ENCODE measurements at places on chromosomes 5 and 9.
A peak's percentile ranks its signal among the peaks of the same experiment; 100 is the strongest.

DNA sequence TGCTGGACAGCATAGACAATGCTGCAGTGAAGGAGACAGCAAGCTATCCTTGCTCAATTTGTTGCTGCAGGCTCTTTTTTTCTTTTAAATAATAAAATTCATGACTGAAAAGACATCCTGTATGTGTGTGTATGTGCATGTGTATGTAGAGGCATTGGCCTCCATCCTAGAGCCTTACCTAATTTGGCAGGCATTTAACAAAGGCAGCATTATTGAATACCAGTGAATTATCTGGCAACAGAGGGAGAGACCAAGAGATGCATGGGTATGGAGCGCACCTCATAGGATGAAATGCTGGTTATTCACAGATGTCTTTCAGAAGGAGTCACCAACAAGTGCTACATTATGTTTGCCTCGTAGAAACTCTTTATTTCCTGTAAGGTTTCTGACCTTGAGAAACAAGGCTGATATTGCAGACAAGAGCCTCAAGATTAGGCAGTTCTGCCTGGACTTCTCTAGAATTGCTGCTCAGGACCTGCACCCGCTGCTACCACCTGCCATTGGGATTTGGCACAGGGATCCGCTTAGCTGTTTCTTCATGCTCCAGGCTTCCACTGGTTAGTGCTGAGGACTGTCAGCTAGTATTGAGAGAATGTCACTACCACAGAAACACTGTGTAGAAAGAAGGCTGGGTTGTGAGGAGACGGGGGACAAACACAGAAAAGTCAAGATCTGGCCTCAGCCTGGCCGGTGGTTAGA is 247.7 kb upstream of the RFX3 start:
- no peak for DNase-seq

GRCh38 chr5:627840-628239 is 15.7 kb downstream of the CEP72 start:
- DNase-seq = no peak

GRCh38 chr9:72383978-72384709 is 19.1 kb upstream of the ZFAND5 start:
- no peak for DNase-seq

GRCh38 chr9:16417161-16417560 is 453.3 kb downstream of the BNC2 start:
- DNase-seq = no peak

DNA sequence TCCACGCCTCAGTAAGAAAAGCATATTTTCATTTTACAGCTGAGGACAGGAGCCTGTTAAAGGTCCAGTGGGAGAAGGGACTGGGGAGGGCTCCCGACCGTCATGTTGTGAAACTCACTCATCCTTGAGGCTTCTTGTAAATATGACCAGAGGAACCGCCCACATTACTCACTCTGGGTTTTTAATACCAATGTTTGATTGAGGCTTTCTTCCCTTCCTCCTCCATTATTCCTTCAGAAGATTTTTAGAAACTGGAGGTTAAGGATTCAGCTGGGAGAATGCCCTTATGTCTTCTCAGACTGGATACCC is 61.4 kb upstream of the GLRX start:
- DNase-seq = no peak

- no peak for DNase-seq
Observed at GRCh38 chr9:136197930-136198604, 6.9 kb downstream of the LHX3 start.

- no peak for DNase-seq
Observed at GRCh38 chr5:102077920-102078319, 218.2 kb downstream of the SLCO4C1 start.

GRCh38 chr5:1330146-1330846 is 14.6 kb downstream of the CLPTM1L start:
- DNase-seq = no peak

DNA sequence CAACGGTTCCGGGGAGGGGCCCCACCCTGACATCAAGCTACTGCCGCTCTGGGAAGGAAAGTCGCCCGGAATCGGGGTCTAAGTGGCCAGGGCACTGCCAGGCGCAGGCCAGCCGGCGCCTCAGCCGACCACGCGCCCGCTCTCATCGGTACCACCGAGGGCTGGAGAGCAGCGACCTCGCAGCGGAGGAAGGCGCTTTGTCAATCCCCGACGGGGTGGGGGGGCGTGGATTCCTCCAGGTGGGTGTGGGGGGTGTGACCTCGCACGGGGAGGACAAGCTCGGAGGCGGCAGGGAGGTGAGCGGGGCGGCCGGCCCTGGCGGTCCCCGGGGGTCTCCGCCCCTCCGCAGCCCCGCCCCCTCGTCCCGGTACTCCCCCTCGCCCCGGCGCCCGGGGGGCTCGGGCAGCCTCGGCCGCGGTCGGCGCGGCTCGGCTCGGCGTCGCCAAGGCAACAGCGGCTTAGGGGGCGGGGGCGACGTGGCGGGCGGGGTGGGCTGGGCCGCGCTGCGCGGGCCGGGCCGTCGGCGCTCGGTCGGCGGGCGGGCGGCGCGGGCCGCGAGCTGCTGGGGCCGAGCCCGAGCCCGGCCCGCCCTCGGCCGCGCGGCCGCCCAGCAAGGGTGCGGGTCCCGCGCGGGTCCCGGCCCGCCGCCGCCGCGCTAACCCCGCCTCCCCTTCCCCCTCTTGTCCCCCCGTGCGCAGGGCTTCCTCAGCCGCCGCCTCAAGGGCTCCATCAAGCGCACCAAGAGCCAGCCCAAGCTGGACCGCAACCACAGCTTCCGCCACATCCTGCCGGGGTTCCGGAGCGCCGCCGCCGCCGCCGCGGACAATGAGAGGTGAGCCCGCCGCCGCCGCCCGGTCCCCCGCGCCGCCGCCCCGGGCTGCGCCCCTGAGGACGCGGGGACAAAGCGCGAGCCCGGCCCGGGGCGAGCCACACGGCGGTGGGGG is 47.5 kb downstream of the DAB2IP start:
- no peak for DNase-seq

GRCh38 chr9:1443450-1443849 is 393.3 kb downstream of the DMRT2 start:
- no peak for DNase-seq

- no peak for DNase-seq
Observed at GRCh38 chr5:126851501-126852011, 74.6 kb downstream of the LMNB1 start.

DNA sequence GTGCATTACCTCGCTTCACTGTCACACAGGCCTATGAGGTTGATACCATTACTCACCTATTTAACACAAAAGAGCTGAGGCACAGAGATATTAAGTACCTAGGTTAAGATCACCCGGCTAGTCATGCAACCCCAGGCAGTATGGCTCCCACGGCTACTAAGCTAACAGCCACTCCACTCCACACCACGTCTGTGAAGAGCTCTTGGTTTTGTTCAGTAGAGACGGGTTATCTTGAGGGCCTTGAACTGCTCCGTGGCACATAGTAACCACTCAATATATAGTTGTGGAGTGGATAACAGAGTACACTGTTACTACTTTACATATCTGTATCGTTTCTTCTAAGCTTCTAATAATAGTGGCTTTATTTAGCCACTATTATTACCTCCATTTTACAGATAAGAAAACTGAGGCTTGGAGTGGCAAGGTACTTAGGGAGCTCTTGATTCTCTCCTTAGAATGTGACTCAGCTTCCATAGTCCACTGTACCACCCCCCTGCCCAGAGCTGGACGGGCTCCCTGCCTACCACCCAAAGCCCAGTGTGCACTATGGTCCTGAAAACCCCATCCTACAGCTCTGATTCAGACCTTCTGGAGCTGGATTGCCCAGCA is 1.0 kb upstream of the CORO2A start:
- DNase-seq = no peak

GRCh38 chr5:131019601-131020315 is 145.3 kb downstream of the HINT1 start:
- DNase-seq = no peak

- no peak for DNase-seq
Observed at GRCh38 chr5:150479416-150479815, 28.5 kb upstream of the NDST1 start.

DNA sequence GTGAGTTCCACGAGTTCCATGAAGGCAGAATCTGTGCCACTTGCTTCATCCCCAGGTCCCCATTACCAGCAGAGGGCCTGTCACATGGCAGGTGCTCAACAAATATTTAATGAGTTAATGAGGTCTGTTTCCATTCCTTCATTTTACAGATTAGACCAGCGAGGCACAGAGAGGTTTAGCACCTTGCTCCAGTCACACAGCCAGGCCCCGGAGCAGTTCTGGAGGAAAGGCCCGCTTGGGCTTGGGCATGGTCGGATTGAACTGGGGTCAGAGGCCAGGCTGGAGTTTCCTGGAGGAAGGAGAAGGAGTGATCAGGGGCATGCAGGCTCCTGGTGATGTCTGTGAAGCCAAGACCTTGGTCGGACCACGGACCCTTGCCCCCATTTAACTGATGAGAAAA is 4.0 kb upstream of the ST6GALNAC4 start:
- DNase-seq = no peak

- DNase-seq = peak; percentile 8
Observed at GRCh38 chr9:19925674-19926503, 137.1 kb upstream of the SLC24A2 start.

DNA sequence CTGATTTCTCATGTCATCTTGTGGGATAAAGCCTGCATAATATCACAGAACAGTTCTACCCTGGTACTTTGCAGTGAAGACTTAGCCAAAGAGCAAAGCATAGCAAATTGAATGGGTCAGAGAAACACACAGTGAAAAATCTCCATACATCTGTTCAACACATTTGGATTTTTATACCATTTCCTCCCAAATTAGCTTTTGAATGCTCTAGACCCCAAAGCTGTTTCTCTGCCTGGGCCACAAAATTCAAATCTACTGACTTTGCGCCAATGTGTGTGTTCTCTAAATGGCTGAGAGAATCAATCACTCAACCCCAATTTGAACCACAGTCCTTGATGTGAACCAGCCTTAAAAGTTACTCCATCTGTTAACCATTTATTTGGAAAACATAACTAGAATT is 236.9 kb upstream of the NFIL3 start:
- DNase-seq = no peak

GRCh38 chr9:135757356-135757755 is 55.4 kb downstream of the KCNT1 start:
- DNase-seq = no peak

GRCh38 chr5:34047774-34048572 is 5.0 kb upstream of the C1QTNF3 start:
- no peak for DNase-seq

GRCh38 chr5:140242099-140242498 is 60.8 kb downstream of the PFDN1 start:
- no peak for DNase-seq

- DNase-seq = no peak
Observed at GRCh38 chr5:131019111-131019510, 145.9 kb downstream of the HINT1 start.

- DNase-seq = no peak
Observed at GRCh38 chr9:124220946-124221451, 36.8 kb upstream of the NEK6 start.

DNA sequence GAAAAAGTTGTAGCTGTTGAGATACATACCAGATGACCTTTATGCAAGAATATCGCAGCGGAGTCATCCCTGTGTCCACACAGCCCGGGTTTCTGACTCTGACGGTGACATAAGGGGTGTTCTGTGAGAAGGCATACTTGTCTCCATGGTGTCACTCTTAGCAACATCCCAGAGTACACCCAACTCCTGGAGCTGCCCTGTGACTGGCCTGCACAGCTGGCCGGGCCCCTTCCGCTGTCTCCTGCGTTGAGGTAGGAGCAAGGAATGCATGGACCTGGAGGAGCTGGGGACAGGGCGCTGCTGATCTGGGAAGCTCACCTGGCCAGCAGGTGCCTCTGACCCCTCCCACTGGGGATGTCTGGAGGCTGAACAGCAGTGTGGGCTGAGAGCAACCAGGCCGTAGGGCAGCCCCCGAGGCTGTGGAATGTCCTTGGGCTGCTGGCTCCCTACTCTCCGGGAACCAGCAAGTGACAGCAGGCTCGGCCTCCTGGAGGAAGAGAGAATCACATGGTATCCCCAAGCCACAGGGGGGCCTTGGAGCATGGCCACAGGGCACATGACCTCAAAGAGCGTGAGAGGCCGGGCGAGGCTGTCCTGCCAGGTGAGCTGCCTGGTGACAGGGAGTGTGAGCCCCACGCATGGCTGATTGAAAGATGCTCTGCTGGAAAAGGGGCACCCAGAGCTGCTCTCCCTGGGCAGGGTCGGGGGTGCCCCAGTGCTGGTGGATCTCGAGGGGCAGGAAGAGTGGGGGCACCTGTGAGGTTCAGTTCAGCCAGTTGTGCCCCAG is 113.4 kb downstream of the MRPL36 start:
- no peak for DNase-seq

DNA sequence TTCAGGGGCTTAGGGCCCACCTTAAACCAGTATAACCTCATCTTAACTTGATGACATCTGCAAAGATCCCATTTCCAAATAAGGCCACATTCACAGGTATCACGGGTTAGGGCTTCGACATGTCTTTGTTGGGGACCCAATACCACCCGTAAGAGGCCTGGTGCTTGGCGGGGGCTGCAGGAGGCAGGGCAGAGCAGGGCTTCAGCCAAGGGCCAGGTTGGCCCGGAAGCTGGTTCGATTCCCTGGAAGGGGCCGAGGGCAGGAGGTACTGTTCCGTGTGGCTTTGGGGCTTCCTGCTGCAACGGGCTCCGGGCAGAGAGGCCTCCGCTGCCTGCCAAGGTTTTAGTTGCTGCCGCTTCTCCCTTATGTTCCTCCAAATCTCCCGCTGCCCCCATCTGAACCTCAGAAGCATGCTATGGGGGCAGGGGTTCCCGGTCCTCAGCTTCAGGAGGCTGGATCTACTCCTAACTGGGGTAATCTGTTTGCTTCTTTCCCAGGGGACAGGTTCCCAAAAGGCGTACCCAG is 29.8 kb downstream of the MED10 start:
- DNase-seq = no peak

GRCh38 chr9:11966786-11967185 is 726.4 kb upstream of the TYRP1 start:
- no peak for DNase-seq

DNA sequence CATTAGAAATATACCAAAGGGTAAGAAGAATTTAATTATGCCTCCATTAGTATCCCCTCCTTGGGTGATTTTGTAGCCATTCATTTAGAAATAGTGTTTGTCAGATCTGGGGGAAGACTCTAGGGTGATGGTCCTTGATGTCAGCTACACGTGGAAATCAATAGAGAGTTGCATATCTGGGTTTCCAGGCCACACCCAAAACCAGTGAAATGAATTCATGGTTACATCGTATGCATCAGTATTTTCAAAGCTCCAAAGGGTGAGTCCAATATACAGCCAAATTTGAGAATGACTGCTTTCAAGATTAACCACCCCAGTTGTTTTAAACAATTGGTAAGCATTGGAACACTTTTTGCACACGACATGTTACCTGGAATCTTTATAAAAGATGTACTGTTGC is 173.4 kb upstream of the SGCD start:
- DNase-seq = no peak

- no peak for DNase-seq
Observed at GRCh38 chr9:3268223-3268622, 257.6 kb downstream of the RFX3 start.

- DNase-seq = no peak
Observed at GRCh38 chr9:3929345-3930047, 370.4 kb downstream of the GLIS3 start.

- no peak for DNase-seq
Observed at GRCh38 chr9:111955048-111955447, 58.4 kb downstream of the UGCG start.
